Fibroblast of gingiva (primary cell): ENCODE measurements at places on chromosomes 16 and 17.
A peak's percentile ranks its signal among the peaks of the same experiment; 100 is the strongest.

- no peak for DNase-seq
Measured at GRCh38 chr16:86956437-86956836, 360.8 kb downstream of the C16orf95 start.

DNA sequence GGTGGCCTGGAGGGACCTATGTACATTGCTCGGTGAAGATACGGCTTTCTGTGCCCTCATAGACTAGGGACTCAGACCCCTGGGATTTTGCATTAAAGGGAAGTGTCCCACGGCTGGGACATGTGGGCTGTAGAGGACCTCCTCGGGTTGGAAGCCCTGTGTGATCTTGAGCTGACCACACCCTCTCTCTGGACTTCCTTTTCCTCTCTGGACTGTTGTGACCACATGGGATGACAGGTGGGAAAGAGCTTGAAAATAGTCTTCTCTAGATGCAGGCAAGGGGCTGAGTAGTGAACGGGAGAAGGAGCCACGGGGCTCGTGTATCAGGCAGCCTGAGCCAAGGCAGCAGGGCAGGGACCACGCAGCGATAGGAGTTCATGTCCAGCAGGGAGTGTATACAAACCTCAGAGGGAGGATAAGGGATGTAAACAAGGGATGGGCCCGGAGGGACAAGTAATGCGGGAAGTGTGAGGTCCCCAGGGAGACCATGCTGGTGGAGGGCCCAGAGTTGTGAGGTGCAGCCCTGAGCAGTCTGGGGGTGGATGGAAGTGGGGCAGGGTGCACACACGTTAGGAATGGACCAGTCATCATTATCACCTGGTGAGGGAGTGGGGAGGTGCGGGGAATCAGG, 4.5 kb upstream of the SLC4A1 start:
- DNase-seq: no peak

GRCh38 chr16:50853329-50853728, 111.4 kb downstream of the CYLD start:
- no peak for DNase-seq

DNA sequence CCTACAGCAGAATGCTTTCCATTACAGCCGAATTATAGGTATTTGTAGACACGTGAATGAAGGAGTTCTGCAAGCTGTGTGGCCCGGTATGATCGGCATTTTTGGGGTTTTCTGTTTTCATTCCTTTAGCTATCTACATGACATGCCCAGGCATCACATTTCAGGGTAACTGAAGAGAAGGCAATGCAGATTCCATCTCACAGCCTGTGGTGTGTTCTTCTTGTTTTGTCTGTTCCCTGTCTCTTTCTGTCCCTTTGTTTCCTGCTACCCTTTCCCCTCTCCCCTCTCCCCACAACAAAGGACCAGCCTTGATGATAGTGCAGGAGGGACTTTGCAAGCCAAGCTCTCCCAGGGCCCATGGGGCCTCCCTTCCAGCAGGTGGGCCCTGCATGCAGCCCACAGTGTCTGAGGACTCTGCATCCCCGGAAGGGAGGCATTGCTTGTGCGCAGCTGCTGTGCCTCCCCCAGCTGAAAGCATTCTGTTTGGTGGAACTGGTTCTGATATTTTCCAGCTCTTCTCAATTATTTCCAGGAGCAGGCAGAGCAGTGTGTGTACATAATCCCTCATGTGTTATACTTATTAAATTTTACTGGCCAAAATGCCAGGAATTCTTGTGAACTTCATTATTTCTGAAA, 207.4 kb downstream of the RPTOR start:
- peak; percentile 46 for DNase-seq

GRCh38 chr17:81673561-81674258, 7.2 kb downstream of the CCDC137 start:
- DNase-seq: no peak

DNA sequence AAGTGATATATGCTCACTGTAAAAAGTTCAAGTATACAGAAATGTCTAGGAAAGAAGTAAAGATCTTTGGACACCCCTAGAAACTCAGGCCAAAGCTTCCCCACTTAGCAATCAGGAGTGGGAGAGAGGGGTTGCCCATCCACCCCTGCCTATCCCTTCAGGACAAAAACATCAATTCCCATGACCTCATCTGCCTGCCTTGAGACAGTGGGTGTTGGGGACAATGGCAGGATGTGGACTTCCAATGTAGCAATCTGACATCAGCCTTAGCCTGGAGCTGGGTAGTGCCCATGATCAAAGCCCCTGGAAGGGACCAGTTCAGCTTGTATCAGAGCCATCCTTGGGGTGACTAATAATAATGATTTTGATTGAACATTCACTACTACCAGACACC, 18.1 kb downstream of the ITPRIPL2 start:
- DNase-seq: no peak

- DNase-seq: no peak
Measured at GRCh38 chr17:5122586-5123342, 6.9 kb downstream of the USP6 start.

- DNase-seq: no peak
Measured at GRCh38 chr16:53341792-53342191, 92.5 kb upstream of the RBL2 start.

DNA sequence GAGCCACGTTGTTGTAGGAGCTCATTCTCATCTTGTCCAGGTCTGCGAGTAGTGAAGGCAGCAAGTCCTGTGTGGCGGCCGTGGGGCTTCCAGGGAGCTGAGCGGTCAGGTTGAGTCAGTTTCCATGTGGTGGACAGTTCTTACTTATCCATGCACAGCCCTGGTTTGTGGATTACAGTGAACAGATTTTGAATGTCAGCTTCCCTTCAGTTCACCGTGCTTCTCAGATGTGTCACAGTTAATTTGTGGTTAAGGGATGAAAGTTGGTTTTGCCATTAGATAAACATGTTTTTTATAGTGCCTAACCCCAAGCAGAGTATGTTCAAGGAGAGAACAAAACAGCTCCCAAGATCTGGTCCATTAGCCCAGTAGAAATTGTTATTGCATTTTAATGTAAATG, 103.1 kb downstream of the RPTOR start:
- DNase-seq: peak; percentile 15

DNA sequence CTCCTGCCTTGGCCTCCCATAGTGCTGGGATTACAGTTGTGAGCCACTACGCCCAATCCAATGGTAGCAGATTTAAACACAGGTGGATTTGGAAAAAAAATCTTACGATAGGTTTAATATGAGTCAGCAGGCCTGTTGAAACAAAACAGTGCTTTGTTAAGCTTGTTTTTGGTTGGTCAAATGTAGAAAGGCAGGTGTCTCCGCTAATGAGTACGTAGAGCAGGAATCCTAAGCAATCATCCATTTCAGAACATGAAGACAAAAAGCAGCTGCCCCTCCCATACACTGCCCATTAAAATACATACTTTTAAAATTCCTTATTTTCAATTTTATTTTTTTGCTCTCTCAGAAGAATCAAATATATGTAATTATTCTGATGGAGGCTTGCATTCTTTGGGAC, 1.9 kb upstream of the WWOX start:
- DNase-seq: no peak

DNA sequence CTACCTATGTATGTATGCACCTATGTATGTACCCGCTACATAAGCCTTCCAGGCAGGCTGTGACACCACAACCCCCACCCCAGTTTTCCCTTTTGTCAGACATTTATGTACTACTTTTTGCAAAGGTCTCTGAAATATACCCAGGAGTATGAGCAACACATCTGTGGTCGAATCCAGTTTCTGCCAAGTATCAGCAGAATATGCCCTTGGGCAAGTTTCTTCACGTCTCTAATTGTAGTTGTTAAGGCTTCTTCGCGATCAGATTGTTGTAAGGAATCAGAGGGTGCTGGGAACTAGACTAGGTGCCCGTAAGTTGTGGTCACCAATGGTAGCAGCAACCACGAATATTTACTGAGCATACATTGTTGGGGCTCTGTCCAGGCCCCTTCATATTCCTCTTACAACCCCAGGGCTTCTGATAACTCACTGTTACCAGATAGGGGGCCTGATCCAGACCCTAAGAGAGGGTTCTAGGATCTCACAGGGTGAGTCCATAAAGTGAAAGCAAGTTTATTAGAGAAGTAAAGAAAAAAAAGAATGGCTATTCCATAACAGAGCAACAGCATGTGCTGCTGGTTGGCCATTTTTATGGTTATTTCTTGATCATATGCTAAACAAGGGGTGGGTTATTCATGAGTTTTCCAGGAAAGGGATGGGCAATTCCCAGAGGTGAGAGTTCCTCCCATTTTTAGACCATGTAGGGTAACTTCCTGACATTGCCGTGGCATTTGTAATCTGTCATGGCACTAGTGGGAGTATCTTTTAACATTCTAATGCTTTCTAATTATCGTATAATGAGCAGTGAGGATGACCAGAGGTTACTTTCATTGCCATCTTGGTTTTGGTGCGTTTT, 16.6 kb downstream of the NUDT7 start:
- no peak for DNase-seq

DNA sequence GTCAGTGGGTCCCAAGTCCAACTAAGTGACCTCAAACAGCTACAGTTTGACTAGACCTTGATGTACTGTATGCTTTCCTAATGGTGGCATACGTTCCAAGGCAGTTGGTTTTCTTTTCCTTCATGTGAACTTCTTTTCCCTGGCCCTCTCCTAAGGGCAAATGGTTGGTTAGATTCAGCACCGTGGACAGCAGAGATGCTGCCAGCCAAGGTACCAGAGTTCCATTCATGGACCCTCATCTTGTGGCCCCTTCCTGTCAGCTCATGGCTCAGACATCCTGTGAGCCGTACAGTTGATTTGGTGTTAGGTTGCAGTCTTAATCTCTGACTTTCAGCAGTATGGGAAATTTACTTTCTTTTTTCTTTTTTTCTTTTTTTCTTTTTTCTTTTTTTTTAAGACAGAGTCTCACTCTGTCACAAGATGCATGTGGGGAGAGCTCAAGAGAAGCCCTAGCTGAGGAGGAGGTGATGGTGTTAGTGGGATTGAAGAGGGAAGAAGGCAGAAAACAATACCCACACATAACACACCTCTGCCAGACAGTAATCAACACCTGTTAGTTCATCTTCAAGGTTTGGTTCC, 122.4 kb downstream of the USP31 start:
- DNase-seq: no peak

DNA sequence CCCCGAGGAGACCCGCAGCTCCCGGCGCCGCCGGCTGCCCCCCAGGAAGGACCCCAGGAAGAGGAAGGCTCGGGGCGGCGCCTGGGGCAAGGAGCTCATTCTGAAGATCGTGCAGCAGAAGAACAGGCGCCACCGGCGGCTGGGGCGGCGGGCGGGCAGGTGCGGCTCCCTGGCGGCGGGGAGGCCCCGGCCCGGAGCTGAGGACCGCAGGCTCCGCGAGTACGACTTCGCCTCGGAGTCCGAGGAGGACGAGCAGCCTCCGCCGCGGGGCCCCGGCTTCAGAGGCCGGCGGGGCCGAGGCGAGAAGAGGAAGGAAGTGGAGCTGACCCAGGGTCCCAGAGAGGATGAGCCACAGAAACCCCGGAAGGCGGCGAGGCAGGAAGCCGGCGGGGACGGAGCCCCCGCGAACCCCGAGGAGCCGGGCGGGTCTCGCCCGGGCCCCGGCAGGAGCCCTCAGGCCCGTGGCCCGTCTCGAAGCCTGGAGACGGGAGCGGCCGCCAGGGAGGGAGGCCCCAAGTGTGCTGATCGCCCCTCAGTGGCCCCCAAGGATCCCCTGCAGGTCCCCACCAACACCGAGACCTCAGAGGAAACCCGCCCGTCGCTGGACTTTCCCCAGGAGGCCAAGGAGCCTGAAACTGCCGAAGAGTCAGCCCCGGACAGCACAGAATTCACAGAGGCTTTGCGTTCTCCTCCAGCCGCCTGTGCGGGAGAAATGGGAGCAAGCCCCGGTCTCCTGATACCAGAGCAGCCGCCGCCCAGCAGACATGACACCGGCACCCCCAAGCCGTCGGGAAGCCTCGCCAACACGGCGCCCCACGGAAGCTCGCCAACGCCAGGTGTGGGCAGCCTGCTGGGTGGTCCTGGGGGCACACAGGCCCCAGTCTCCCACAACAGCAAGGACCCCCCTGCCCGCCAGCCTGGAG, 22.3 kb upstream of the ZFPM1 start:
- no peak for DNase-seq

DNA sequence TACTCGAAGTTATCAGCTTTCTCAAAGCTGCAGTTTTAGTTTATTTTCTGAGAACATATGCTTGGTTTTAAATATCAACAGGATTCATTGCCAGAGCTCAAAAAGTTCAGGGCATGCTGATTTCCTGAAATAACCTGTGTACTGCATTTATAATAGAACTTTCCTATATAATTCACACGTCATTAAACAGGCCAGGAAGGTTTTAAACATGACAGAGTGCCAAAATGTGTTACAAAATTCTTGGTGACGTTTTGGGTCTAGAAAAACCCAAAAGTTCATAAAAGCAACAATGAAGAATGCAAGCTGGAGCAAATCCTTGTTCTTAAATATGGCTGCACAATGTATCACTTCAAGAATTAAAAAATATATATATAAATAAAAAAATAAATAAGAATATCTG, 1139.1 kb downstream of the CDH11 start:
- no peak for DNase-seq

GRCh38 chr17:49741692-49742076, 22.2 kb downstream of the FAM117A start:
- DNase-seq: no peak

GRCh38 chr17:61511480-61512182, 59.4 kb downstream of the TBX4 start:
- DNase-seq: no peak
